Vagina (tissue), 2 donors: ENCODE measurements at places on chromosomes 16 and 17.

GRCh38 chr17:57016071-57016763 lies 38.3 kb downstream of the SCPEP1 start:
- no peak for DNase-seq

DNA sequence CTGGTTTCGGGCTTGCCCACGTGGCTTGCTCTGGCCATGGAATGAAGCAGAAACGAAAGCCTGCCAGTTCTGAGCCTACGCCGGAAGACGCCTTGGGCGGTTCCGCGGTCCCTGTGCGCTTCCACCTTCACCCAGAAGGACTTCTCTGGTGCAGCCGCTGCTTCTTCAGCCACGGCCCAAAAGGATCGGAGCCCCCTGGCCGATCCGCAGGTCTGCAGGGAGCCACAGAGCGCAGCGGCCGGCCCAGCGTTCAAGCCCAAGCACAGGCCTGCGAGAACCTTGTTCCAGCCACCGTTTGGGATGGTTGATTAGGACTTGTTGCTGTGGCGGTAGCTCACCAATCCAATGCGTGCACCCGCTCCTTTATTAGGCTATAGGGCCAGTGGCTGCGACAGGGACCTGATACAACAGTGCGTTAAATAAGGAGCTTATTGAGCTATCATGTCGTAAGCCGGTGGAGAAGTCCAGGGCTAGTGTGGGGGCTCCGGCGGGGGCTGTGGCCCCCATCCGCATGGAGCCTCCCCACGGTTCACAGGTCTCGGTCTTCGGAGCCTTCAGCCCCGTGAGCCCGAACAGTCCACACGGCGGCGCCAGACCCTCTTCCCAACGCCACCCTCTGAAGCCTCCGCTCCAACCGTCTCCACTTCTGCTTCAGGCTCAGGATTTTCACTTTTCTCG lies 10.2 kb upstream of the MPP2 start:
- DNase-seq: no peak

GRCh38 chr17:34276826-34277225 lies 6.8 kb downstream of the CCL7 start:
- no peak for DNase-seq

DNA sequence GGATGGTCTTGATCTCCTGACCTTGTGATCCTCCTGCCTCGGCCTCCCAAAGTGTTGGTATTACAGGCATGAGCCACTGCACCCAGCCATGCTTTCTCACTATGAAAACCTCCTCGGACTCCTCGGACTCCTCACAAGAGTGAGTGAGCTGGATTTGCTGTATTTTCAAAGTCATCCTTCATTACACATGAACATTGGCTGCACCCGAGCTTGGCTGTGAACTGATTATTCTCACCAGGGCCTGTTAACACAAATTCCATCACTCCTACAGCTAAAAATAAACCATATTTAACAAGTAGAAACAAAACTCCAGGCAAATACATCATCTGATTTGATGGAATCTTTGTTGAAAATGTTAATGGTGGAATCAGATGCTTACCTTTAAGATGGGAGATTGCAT lies 50.3 kb downstream of the PITPNC1 start:
- no peak for DNase-seq

- DNase-seq: no peak
Observed at GRCh38 chr17:42530952-42531454, 5.0 kb upstream of the NAGLU start.

- DNase-seq: no peak
Observed at GRCh38 chr17:78374631-78375274, 3.7 kb upstream of the PGS1 start.

- no peak for DNase-seq
Observed at GRCh38 chr16:77816293-77816692, 27.9 kb downstream of the VAT1L start.

GRCh38 chr17:79830303-79830702 lies 8.9 kb downstream of the CBX4 start:
- no peak for DNase-seq

DNA sequence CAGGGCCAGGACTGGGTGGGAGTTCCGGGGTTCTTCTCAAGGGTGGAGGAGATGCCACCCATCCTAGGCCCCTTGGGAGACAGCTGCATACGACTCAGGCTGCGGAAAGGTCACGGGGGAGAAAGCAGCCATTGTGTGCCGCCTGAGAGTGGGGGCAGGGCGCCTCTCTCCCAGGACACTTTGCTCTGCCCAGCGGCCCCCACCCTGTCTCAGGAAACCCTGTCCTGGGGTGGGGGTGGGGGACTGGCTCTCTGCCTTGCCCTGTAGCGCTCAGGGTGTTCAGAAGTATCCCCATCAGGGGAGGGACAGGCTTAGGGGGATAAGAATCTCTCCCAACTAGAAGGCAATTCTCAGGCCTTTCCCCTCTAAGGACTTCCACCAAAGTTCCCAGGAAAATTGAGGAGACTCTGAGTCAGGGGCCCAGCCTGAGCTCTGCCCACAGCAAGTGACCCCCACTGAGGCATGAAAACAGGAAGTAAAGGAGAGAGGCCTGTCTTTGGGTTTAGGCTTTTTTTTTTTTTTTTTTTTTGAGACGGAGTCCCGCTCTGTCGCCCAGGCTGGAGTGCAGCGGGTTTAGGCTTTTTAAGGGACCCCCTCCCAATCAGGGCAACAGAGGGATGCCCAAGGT lies 4.9 kb downstream of the GIT1 start:
- no peak for DNase-seq
